Choroid plexus epithelial cell (primary cell): ENCODE measurements at places on chromosomes 4 and X.

GRCh38 chr4:112510291-112511092 is 5.5 kb downstream of the NEUROG2 start:
- DNase-seq, result no peak

DNA sequence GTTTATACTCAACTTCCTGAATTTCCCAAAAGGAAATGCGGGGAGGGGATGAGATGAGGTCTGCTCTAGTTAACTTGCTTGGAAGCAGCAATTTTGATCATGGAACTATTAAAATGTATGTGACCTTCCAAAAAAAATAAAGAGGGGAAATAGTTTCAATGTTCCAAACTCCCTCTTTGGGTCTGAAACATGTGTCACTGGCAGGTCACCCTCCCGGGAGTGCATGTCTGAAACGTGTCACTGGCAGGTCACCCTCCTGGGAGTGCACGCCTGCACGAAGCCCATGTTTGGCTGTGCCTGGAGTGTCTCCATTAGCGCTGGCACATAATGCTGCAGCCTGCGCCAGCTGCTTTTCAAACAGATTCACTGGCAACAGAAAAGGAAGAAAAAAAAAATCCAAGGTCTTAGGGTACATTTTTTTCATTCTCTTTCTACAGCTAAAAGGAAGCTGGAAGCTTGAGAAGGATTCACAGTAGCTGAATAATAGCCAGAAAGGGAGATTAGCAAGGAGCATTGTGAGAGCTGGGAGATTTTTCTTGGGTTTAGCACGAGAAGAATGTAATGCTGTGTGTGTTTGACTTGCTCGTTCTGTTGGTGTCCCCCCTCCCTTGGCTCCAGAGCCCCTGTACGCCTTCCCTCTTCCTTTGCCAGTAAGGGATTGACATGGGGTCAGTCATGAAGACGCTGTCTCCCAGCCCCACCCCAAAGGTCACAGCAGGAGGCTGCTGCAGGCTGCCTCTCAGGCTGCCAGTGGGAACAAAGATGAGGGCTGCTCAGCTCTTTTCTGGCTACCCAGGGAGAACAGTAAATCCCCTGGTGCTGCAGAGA is 39.2 kb upstream of the TLR3 start:
- peak; percentile 85 for DNase-seq

DNA sequence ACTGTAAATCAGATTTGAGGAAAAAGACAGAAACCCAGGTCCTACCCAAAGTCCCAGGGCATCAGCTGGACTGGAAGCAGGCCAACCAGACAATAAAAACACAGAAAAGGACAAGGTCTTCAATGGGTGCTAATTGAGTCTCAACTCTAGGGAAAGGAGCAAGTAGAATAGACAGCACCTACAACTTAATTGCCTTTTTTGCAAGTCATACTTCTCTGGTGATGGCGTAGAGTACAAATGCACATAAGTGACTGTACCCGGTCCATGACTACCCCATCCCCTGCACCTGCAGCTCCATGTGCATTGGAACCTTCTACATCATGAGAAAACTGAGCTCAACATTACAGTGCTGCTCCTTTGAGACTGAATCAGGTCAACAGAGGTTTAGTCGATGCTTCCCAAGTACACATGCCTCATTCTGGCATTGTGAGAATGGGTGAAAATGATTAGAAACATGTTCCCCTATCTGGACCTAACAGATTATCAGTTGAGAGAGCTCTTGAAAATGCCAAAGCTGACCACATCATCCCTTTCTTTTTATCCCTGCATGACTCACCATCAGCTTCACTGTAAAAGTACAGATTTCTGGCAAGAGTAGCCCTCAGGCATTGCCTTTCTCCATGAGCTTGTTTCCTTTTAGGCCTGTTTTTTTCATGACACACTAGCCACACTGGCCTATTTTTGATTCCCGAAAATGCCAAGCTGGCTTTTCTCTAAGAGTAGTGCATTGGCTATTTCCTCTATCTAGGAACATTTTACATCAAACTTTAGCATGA is 298.3 kb downstream of the HS3ST1 start:
- peak; percentile 26 for DNase-seq

DNA sequence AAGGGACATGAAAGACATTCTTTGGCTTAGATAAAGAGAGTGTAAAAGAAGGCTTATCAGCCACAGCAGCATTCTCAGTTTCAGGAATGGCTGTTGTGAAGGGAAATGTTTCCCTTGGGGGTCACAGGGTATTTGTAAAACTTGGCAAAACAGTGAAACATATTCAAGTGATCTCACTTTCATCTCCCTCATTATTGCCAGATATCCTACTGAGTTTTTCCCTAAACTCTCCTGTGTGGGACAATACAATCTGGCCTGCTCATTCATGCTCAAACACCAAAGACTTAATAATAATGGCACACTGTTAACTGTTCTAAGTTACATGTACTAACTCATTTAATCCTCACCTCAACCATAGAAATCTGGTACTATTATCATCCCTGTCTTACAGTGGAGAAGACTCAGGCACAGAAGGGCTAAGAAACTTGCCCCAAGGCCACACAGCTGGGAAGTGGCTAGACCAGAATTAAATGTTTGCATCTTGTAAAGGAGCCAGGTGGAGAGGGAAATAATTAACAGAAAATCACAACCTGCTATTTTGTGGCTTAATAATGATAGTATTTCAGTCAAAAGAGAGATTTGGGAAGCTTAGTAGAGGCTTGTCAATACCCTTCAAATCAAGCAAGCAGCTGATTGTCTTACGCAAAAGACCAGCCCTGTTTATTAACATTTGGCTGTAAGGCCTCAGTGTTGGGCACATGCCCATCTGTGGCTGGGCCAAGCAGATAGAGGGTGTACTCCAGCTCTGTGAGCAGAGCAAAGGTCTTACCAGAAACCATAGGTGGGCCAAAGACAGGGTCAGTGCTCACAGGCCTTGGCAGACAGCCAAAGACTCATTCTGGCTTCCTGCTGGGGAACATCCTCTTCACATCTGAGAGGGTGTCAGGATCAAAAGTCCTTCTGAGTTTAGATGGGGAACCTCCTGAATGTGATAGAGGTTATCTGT is 17.3 kb downstream of the SMPX start:
- DNase-seq, result peak; percentile 85

DNA sequence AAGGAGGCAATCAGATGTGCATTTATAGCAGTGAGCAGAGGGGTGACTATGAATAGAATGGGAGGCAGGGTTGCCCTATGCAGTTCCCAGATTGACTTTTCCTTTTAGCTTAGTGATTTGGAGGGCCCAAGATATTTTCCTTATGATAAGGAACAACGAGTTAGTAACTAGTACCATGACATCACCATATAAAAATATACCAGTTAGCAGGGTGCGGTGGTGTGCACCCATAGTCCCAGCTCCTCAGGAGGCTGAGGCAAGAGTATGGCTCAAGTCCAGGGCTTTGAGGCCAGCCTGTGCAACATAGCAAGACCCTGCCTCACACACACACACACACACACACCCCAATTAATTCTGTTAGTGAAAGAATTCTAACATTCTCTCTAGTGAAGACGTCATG is 53.0 kb downstream of the IL13RA2 start:
- DNase-seq, result peak; percentile 27

DNA sequence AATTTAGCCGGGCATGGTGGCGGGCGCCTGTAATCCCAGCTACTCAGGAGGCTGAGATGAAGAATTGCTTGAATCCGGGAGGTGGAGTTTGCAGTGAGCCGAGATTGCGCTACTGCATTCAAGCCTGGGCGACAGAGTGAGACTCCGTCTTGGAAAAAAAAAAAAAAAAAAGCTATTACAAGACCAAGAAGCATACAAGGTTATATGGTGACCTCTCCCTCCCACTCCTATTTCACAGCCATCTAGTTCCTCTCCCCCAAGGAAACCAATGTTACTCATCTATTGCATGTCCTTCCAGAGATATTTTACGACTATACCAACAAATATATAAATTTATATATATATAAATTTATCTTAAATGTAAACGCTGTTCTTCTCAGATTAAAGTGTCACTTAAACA is 3.2 kb downstream of the SLC9A7 start:
- peak; percentile 34 for DNase-seq

DNA sequence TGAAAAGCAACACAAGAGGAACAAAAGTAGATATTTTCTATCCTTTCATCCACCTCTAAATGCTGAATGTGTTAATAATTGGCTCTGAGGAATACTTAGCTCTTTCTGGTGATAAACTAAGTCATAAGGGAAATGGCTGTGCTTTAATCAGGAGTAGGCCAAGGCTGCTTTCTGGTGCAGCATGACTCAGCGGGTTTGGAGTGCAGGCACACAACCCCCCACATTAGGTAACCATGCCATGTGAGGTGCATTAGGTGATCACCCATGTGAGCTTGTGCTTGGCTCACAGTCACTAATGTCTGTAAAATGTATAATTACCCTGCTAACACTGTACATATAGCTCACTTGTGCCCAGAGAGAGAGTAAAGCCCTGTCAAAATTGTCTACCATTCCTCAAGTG is 57.2 kb downstream of the USP38 start:
- peak; percentile 34 for DNase-seq

DNA sequence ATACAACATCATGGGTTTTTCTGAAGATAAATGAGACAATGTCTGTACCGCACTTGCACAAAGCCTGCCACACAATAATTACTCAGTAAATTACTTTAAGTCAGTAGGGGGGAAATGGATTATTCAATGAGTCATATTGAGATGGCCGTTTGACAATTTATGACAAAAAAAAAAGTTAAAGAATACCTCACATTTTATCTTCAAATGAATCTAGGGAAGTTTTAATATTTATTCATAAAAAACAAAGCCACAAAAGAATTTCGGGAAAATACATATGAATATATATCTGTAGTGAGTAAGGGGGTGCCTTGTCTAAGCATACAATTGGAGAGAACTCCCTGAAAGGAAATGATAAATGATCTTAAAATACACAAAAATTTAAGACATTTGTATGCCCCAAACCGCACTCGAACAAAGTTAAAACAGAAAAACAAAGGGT is 197.0 kb upstream of the SLC7A11 start:
- no peak for DNase-seq

- DNase-seq, result no peak
Observed at GRCh38 chrX:20452487-20452886, 185.8 kb upstream of the RPS6KA3 start.

DNA sequence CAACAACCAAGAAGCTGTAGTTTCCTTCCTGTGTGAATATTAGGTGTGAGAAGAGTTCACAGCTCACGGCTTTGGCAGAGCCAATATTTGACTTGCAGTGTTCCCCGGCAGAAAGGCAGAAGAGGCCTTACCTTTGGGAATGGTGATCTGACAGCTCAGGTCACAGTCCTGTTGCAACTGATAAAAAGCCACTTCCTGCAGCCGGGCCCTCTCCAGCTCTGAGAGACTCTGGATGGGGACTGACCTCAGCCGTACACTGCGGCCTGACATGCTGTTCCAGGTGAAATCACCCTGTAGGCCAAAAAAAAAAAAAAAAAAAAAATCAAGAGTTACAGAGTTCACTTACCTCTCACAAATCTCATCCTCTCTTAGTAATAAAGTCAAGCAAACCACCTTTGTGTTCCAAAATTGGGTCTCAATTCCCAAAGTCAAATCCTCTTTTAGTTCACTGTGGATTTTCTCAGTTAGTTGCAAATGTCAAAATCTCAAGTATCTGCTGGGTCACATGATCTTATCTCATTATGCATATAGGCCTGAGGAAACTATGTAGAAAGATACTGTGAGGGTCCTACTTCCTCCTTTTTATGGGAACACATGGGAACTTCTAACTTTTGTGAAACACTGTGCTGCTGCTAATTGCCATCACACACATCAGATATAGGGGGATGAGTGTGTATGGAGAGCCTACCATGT is 38.6 kb upstream of the AMELX start:
- DNase-seq, result no peak
